ENCODE measurements at places on chromosomes 7 and 10.

DNA sequence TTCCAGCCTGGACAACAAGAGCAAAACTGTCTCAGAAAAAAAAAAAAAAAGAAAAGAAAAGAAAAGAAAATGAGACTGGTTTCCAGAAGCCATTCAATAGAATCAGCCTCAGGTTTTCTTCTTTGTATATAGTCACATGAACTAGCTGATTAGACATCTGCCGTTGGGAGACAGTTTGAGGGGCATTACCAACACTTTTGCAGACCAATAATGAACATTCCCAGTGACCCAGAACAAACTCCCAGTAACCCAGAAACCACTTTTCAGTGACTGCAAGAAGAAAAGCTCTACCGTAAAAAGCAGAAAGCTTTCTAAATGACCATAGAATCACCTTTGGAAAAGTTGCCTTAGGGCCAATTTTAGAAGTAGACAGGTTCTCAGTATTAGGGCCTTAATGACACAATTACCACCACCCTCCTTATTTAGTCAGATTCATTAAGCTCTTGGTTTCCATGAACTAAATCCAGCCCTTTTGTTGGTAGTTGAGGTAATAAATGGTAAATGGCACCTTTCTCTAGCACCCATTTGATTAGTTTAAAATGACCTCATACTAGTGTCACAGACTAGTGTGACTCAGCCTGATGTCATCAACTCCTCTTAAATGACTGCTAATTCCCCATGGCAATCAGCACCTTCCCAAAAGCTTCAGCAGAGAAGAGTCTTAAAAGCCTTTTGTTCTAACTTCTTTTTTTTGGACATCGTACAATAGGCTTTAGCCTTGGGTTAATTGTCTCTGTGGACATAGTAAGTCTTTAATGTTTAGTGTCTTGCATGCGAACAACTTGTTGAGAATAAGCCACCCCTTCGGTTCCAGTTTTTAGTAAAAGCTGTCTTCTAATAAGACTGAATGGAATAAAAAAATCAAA, 33.6 kb upstream of the XRCC2 start:
- DNase-seq, result no peak

GRCh38 chr7:143085109-143085508, 33.0 kb downstream of the OR6V1 start:
- no peak for DNase-seq

GRCh38 chr10:122348935-122349361, 25.6 kb upstream of the PLEKHA1 start:
- DNase-seq, result no peak

DNA sequence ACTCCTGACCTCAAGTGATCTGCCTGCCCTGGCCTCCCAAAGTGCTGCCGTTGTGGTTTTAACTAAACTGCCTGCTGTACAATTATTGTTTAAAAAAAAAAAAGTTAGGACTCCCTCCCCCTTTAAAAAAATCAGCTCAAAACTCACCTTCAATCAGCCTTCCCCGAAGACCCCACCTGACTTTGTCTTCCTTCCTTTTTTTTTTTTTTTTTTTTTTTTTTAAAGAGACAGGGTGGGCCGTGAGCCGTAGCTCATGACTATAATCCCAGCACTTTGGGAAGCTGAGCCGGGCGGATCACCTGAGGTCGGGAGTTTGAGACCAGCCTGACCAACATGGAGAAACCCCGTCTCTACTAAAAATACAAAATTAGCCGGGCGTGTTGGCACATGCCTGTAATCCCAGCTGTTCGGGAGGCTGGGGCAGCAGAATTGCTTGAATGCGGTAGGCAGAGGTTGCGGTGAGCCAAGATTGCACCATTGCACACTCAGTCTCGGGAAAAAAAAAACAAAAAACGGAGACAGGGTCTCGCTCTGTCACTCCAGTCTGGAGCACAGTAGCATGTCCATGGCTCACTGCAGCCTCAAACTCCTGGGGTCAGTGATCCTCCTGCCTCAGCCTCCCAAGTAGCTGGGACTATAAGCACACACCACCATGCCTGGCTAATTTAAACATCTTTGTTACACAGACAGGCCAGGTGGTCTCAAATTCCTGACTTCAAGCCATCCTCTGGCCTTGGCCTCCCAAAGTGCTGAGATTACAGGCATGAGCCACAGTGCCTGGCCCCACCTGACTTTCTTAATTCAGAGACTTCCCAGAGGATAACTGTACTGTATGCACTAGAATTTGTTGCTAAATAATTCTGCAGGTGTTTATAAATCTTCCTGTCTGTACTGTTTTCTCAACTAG, 3.2 kb downstream of the FIS1 start:
- no peak for DNase-seq

DNA sequence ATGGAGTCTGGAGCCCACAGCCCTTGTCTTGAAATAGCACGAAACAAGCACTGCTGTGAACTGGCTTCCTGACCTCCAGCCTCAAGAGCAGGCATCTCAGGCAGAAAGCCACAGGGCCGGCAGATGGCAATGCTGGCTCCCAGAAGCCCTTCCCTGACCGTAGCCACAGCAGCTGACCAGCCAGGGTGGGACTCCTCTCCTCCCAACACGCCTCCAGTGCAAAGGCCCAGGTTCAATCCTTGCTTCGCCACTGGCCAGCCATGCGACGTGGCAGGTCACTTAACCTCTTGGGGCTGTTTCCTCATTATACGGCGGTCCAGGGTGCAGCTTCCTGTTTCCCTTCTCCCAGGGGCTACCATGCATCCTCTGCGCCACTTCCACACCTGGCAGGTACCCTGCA, 12.8 kb downstream of the PRKAG2 start:
- no peak for DNase-seq
